ENCODE measurements at places on chromosomes 7 and 10. TPM values are rescaled to one million over a fixed set of nuclear protein-coding genes. Genes with fewer than 3 reads are reported as not detected.

DNA sequence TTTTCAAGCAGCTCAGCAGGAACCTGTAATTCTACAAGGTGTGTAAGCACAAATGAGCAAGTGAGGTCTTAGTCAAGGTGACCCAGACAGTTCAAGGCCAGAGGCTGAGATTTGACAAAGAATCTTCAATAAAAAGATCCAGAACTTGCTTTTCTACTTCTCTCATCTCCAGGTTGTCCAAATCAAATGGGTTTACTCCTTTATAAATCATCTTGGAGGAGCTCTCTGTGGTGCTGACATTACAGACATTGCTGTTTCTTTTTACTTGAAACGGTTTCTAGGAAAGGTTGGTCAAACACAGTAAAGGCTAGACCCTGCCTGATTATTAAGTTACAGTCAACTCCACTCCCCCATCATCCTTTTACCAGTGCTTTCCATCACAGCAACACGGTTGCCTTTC, 504.6 kb downstream of the SORCS3 start:
- no peaks in the 10 kb centered on the region for H3K4me1 ChIP-seq
- DNase-seq: no peak
- H3K27me3 ChIP-seq: no peaks in the 10 kb centered on the region
- H3K36me3 ChIP-seq: no peaks in the 10 kb centered on the region
- H3K4me3 ChIP-seq: no peak overlapping the region

GRCh38 chr7:7321681-7322080, 139.3 kb downstream of the C1GALT1 start:
- no peak for DNase-seq
- no peak overlapping the region for H3K4me3 ChIP-seq
- no peaks in the 10 kb centered on the region for H3K36me3 ChIP-seq
- H3K27ac ChIP-seq: no peak overlapping the region
- H3K27me3 ChIP-seq: no peaks in the 10 kb centered on the region

- no peak for DNase-seq
- H3K27ac ChIP-seq: no peak overlapping the region
- no peaks in the 10 kb centered on the region for H3K27me3 ChIP-seq
- H3K4me3 ChIP-seq: no peak overlapping the region
- no peaks in the 10 kb centered on the region for H3K4me1 ChIP-seq
- H3K36me3 ChIP-seq: no peaks in the 10 kb centered on the region
Observed at GRCh38 chr10:80447436-80448190, 6.5 kb upstream of the TSPAN14 start.

- H3K27ac ChIP-seq: no peak overlapping the region
- H3K4me3 ChIP-seq: no peak overlapping the region
- DNase-seq: no peak
Observed at GRCh38 chr7:26185131-26185843, 15.3 kb downstream of the HNRNPA2B1 start.

GRCh38 chr7:141227454-141227853, 153.6 kb downstream of the TMEM178B start:
- H3K27ac ChIP-seq: no peak overlapping the region
- H3K4me1 ChIP-seq: no peaks in the 10 kb centered on the region
- no peaks in the 10 kb centered on the region for H3K27me3 ChIP-seq
- no peak overlapping the region for H3K4me3 ChIP-seq
- DNase-seq: no peak

DNA sequence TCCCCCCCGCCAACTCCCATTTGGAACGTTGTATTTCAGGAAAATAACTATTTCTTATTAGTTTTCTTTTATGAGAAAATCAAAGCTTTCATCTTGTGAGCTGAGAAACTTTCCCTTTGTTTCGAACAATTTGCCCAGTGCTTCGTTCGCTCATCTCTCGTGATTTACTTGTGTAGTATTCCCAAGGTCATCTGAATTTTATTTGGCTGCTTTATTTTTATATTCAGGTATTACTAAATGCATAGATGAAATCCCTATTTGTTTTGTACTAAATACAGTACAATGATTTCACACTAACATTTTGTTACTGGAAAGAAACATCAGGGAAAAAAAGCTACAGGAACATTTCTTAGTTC, 12.0 kb upstream of the EBLN1 start:
- H3K27me3 ChIP-seq: no peaks in the 10 kb centered on the region
- H3K27ac ChIP-seq: no peak overlapping the region
- no peak for DNase-seq
- peak overlapping the region; percentile 87 for H3K4me3 ChIP-seq
- no peaks in the 10 kb centered on the region for H3K4me1 ChIP-seq
- H3K36me3 ChIP-seq: no peaks in the 10 kb centered on the region

DNA sequence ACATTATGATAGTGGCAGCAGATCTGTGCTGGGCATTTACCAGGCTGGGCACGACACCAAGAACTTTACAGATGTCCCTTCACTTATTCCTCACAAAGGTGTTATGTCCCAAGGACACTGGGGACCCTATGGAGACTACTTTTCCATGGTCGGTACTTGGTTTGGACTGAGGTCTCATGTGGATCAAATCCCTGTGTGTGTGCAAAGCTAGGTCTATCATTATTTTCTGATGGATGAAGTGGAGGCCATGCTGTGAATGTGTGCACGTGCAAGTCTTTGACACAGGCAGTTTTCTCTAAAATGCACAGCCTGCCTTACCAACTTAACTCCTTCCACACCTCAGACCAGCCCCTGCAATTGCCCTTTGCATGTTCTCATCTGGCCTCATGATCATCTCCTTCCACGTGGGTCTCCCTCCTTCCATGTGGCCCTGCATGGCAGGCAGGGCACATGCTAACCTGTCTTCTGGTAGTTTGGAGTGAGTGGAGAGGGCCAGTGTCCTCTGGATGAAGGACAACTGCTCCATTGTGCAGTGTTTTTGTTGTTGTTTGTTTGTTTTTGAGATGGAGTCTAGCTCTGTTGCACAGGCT, 16.0 kb upstream of the ZNF273 start:
- peaks cover 18% of the 10 kb centered on the region for H3K27me3 ChIP-seq
- no peak for DNase-seq
- no peak overlapping the region for H3K27ac ChIP-seq
- no peak overlapping the region for H3K4me3 ChIP-seq
- peaks cover 6% of the 10 kb centered on the region for H3K4me1 ChIP-seq

DNA sequence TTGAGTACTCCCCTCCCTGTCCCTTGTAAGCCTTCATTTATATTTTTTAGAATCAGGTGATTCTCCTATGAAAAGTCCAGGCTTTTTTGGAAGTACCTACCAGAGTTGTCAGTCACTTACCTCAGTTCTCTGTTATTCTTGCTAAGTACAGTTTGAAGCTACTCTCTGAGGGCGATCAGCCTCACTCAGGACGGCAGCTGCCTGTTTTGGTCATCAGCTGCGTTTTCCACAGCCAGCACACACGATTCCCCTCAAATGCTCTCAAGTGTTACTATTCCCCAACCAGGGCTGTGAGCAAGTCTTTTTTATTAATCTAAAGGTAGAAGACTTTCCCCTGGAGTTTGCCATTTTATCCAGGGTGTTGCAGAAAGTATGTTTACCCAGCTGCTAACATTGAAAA, 328.6 kb downstream of the SUGCT start:
- no peak overlapping the region for H3K4me3 ChIP-seq
- DNase-seq: no peak
- H3K4me1 ChIP-seq: no peaks in the 10 kb centered on the region
- H3K27me3 ChIP-seq: no peaks in the 10 kb centered on the region

The ZP3 gene
- 2.4 TPM for polyA plus RNA-seq

- H3K36me3 ChIP-seq: no peaks in the 10 kb centered on the region
- no peak for DNase-seq
- no peak overlapping the region for H3K27ac ChIP-seq
- no peak overlapping the region for H3K4me3 ChIP-seq
Observed at GRCh38 chr7:88670536-88670935, 89.0 kb upstream of the ZNF804B start.

The STAG3 gene
- polyA plus RNA-seq: 1.3 TPM

GRCh38 chr10:28316696-28317095, 13.8 kb upstream of the MPP7 start:
- H3K36me3 ChIP-seq: no peaks in the 10 kb centered on the region
- H3K4me3 ChIP-seq: no peak overlapping the region
- no peak for DNase-seq
- no peaks in the 10 kb centered on the region for H3K4me1 ChIP-seq

GRCh38 chr7:137757146-137757925, 89.4 kb downstream of the DGKI start:
- H3K36me3 ChIP-seq: no peaks in the 10 kb centered on the region
- H3K4me1 ChIP-seq: peaks cover 4% of the 10 kb centered on the region
- H3K27ac ChIP-seq: no peak overlapping the region
